Stimulated activated CD8-positive, alpha-beta memory T cell treated with anti-CD3 and anti-CD28 coated beads, Interleukin-15, amount 100 ng/mL, for 4 hours (primary cell): ENCODE measurements at places on chromosomes 12 and 14.

DNA sequence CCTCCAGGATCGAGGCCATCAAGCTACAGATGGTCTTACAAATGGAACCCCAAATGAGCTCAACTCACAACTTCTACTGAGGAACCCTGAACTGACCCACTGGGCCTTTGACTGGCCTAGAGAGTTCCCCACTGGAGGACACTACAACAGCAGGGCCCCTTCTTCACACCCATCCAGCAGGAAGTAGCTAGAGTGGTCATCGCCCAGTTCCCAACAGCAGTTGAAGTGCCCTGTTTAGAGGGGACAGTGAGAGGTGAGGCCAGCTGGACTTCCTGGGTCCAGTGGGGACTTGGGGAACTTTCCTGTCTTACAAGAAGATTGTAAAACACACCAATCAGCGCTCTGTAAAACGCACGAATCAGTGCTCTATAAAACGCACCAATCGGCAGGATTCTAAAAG is 247.9 kb upstream of the BTG1 start:
- no peak for DNase-seq

DNA sequence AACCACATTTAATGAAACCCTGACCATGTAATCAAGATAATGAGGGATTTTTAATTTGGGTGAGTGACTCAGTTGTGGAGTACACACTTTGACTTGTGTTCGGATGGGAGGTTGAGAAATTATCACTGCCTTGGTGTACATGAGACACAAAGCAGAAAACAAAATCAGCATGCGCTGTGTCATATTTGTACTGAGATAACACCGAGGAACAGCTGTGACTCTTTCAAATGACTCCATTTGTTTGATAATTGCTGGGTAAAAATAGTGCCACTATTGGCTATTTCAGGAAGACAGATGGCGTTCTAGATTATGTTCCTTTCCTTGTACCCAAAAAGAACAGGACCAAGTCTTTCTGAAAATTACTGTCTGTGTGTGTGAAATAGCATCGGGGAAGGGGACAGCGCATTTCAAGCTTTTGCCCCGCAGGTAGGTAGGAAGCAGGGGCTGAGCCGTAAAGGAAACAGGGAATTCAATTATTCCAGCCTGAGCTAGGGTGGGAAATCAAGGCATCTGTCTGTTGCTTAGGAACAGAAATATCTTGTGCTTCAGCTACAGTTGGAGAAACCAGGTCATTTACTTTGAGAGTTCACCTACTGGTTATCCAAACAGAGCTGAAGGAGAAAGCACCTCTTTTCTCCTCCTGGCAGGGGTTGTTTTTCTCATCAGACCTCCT is 114.3 kb downstream of the SNAPC1 start:
- DNase-seq = no peak

DNA sequence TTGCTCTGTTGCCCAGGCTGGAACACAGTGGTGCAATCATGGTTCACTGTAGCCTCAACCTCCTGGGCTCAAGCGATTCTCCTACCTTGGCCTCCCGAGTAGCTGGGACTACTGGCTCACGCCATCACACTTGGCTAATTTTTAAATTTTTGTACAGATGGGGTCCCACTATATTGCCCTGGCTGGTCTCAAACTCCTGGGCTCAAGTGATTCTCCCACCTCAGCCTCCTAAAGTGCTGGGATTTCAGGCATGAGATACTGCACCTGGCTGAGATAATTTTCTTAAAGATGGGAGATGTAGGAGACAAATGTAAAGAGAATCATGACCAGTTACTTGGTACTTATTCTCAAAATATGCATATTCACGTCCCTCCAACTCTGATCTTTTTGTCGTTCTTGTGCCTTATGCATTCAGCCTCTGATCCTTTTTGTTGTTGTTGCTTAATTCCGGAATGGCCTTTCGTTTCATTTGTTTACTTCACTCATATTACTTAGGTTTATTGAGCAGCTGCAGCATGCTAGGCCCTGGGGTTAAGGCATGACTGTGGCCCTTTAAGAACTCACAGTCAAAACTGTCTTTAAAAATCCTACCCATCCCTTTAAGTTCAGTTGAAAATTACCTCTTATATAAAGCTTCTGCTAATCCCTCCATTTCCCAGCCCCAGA is 8.9 kb downstream of the RBMS2 start:
- no peak for DNase-seq

- no peak for DNase-seq
Observed at GRCh38 chr12:122795807-122796206, 21.4 kb downstream of the CCDC62 start.

DNA sequence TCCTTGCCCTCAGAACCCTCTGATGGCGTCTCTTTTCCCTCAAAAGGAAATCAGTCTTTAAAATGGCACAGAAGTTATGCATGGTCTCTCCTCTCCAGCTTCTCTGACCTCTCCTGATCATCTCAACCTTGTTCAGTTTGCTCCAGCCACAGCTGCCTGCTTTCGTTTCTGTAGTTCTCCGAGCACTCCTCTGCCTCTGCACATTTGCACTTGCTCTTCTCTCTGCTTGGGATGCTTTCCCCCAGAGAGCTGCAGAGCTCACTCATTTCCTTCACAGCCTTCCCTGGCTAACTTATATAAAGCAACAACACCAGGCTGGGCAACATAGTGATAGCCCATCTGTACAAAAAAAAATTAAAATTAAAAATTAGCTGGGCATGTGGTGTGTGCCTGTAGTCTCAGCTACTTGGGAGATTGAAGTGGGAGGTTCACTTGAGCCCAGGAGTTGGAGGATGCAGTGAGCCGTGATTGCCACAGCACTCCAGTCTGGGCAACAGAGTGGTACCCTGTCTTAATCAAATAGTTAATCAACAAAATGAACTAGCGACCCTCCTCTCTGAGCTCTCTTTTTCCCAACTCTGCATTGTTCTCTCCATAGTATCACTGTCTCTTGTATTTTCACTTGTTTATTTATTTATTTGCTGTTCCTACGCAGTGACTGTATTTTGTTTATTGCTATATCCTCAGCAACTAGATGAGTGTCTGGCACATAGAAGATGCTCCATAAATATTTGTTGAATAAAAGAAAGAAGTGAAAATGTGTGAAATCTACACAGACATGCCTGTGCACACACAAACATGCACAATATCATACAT is 37.7 kb downstream of the PPFIBP1 start:
- DNase-seq = no peak
